ENCODE measurements at places on chromosomes 4 and X. TPM values are rescaled to one million over a fixed set of nuclear protein-coding genes. Genes with fewer than 3 reads are reported as not detected.

DNA sequence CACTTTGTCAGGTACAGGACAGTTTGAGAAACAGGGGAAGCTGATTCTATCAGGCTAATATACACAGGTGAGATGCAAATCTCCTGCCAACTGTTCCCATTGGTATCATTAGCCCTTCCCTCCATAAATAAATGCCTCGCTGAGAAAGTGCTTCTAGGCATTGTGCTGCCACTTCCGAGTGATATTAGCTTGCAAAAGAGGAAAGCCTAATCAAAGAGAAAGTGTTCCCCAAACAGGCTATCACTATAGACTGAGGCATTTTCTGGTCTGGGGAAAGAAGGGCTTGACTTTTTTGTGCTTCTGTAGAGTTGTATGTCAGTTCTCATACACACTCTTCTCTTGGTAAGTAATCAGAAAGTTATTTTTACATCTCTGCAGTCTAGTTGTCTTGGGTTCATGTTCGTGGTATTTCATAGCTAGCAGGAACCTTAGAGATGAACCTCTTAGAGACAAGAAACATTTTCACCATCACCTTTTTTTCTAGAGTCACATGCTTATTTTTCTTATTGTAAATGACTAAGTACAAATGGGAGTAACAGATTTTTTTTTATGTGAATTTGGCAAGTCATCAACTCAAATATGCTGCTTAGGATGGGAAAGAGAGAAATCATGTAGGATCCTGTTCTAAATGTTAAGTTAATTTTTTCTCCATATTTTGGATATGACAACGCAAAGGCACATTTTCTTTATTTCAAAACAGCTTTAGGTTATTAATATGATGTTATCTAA, 1009.8 kb downstream of the ADGRL3 start:
- no peaks in the 10 kb centered on the region for H3K4me1 ChIP-seq
- no peaks in the 10 kb centered on the region for H3K36me3 ChIP-seq
- no peak overlapping the region for H3K27ac ChIP-seq

DNA sequence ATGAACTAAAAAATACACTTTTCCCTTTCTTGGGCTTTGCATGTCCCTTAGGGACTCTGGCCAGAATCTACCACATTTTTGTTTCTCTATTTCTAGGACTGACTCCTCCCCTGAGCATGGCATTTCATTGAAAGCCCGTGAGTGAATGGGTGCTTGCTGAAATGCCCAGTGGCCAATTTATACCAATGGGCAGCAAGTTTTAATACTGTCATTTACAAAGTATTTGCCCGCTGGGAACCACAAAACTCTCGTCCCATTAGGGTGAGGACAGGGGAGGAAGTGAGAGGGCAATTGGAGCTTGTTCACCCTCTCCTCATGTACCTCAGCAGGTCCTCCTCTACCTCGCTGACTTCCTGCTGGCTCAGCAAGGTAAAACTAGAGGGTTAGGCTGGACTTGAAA, 1.1 kb downstream of the SRPX2 start:
- no peak overlapping the region for H3K27ac ChIP-seq
- H3K36me3 ChIP-seq: no peaks in the 10 kb centered on the region
- DNase-seq: peak; percentile 42
- H3K4me3 ChIP-seq: peak overlapping the region; percentile 0

VCX2 gene
- not detected for total RNA-seq

DNA sequence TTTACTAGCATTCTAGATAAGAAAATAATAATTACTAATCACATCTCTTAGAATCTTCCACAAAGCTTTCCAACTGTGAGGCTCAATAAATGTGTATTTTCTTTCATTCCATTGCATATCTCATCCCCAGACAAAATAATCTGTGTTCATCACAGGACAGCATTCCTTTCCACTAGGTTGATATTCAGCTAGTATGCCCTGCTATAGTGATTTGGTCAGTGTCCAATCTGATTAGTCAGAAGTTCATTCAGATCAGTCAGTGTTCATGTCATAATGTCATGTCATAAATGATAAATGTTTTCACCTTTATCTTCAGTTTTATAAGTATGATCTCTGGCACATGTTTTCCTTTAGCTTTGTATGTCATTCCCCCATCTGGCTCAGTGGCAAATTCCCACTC, 611.4 kb downstream of the KCTD8 start:
- H3K4me3 ChIP-seq: no peak overlapping the region
- H3K27me3 ChIP-seq: no peaks in the 10 kb centered on the region
- H3K36me3 ChIP-seq: peaks cover 10% of the 10 kb centered on the region
- H3K4me1 ChIP-seq: peaks cover 10% of the 10 kb centered on the region
- peak; percentile 29 for DNase-seq
- no peak overlapping the region for H3K27ac ChIP-seq

DNA sequence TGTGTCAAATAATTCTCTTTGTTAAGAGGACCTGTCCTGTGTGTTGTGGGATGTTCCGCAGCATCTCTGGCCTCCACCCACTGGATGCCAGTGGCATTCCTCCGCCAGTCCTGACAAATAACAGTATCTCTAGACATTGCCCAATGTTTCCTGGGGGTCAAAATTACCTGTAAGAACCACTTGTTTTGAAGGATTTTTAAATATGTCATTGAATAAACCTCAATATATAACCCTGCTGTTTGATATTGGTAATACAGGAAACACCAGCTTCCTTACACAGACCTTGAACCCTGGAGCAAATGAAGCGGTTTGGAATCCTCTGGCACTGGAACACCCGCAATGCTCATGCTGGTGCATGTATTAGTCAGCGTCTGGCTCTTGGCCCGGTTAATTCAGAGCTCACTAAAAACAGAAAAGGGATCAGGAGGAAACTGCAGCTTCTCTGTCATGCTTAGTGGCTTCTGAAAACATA, 101.3 kb downstream of the TBL1X start:
- peak; percentile 92 for DNase-seq
- H3K27me3 ChIP-seq: no peaks in the 10 kb centered on the region
- H3K4me1 ChIP-seq: peaks cover 20% of the 10 kb centered on the region
- H3K4me3 ChIP-seq: peak overlapping the region; percentile 28
- H3K36me3 ChIP-seq: no peaks in the 10 kb centered on the region
- H3K27ac ChIP-seq: no peak overlapping the region

KLHL4 gene
- total RNA-seq: 9.8 TPM
